ENCODE measurements at places on chromosomes 2 and 18. TPM values are rescaled to one million over a fixed set of nuclear protein-coding genes. Genes with fewer than 3 reads are reported as not detected.

DNA sequence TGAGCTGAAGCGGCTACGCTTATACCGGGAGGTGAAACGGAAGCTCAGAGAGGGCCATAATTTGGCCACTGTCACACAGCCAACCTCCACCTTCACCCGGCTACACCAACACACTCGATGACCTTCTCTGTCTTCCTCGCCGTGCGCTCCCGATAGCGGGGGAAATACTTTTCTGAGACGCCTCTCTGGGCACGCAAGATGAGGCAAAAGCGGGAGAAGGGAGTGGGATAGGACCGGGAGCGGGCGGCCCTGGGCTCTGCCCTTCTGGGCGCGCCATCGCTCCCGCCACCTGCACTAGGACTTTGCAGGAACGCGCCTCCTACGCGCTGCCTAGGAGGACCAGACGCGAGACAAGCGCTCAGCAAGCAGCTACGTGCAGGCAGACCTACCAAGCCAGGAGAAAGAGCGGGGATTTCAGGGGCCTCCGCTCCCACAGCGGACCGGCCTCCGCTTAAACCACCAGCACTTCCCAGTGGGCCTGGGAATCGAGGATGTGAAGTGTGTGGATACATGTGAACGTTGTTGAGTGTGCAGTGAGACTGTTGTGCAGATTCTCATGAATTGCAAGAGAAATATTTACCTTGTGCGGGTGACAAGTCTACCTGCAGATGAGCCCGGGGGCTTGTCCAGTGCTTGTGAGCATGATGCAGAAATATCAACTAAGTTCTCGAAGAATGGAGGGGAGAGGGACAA is 11.4 kb downstream of the SIX3 start:
- peaks cover 11% of the 10 kb centered on the region for H3K4me1 ChIP-seq
- H3K36me3 ChIP-seq = no peaks in the 10 kb centered on the region
- H3K27me3 ChIP-seq = peaks cover 67% of the 10 kb centered on the region

The NEURL3 gene
- total RNA-seq = 0.29 TPM

DNA sequence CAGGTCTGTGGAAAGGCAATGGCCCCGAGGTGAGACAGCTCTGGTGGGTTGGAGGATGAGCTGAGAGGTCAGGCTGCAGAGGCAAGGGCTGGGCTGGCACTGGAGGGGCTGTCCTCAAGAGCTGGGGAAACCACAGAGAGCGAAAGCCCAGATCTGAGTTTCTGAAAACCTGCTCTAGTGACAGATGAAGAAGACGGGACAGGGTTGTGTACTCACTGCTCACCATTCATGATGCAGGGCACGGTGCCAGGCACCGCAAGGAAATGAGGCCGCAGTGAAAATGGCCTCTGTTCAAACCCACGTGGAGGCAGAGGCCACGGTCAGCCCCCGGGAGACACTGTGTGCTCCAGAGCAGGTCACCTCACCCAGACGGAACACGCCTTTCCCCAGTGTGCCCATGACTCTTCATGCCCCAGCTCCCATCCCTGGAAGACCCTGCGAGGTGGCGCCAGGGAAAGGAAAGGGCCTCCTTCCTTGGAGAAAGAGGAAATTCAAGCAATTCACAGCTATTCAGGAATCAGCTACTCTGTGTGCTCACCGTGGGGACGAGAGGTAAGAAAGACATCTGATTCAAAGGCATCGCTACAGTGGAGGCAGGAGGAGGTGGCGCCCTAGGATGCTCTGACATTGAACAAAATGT is 24.3 kb upstream of the ID2 start:
- H3K27ac ChIP-seq = no peak overlapping the region
- no peaks in the 10 kb centered on the region for H3K36me3 ChIP-seq
- no peaks in the 10 kb centered on the region for H3K27me3 ChIP-seq
- H3K4me3 ChIP-seq = no peak overlapping the region

- DNase-seq = no peak
- H3K4me3 ChIP-seq = no peak overlapping the region
- H3K27me3 ChIP-seq = no peaks in the 10 kb centered on the region
- no peak overlapping the region for H3K27ac ChIP-seq
- peaks cover 5% of the 10 kb centered on the region for H3K36me3 ChIP-seq
- H3K4me1 ChIP-seq = peaks cover 20% of the 10 kb centered on the region
These were observed 107.2 kb downstream of the ZEB2 start for GRCh38 chr2:144412709-144413108.

DNA sequence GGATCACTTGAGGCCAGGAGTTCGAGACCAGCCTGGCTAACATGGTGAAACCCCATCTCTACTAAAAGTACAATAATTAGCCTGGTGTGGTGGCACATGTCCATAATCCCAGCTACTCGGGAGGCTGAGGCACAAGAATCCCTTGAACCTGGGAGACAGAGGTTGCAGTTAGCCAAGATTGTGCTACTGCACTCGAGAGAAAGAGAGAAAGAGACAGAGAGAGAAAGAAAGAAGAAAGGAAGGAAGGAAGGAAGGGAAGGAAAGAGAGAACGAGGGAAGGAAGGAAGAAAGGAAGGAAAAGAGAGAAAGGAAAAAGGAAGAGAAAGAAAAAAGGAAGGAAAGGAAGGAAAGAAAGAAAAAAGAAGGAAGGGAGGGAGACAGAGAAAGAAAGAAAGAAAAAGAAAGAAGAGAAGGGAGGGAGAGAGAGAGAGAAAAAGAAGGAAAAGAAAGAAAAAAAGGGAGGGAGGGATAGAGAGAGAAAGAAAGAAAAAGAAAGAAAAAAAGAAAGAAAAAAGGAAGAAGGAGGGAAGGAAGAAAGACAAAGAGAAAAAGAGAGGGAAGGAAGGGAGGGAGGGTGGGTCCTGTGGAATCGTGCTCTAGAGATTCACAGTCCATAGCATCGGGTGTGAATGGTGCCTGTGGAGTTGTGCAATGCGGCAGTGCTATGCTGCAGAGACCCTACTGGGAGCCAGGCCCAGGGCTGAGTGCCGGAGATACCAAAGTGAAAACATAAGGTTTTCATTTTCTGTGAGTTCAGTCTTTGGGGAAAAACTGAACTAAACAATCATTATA is 4.6 kb upstream of the SDC1 start:
- no peaks in the 10 kb centered on the region for H3K27me3 ChIP-seq
- H3K4me3 ChIP-seq = no peak overlapping the region
- no peak overlapping the region for H3K27ac ChIP-seq
- no peak for DNase-seq

DNA sequence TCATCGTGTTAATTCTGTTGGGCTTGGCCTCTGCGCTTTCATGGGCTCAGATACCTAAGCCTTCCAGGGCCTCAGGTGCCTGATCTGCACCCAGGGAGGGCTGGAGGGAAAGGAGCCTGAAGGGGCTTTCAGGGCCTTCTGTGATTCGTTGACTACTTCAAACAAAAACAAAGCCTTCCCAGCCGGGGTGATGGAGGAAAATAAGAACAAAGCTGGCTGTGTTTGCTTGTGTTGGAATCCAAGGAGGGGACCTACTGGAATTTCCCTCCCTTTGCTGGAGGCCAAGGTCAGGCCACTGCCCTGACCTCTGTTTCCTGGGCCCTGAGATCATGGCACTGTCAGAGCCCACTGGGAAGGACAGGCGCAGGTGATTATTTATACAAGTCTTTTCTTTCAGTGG is 135.3 kb downstream of the KLHL29 start:
- no peaks in the 10 kb centered on the region for H3K36me3 ChIP-seq
- DNase-seq = no peak
- H3K4me1 ChIP-seq = peaks cover 14% of the 10 kb centered on the region
- H3K4me3 ChIP-seq = no peak overlapping the region

GRCh38 chr2:63696496-63696895 is 107.7 kb downstream of the MDH1 start:
- peaks cover 17% of the 10 kb centered on the region for H3K4me1 ChIP-seq
- H3K27me3 ChIP-seq = no peaks in the 10 kb centered on the region
- no peak for DNase-seq
- H3K36me3 ChIP-seq = no peaks in the 10 kb centered on the region

The DNAJC10 gene
- total RNA-seq = 118 TPM

GRCh38 chr2:38201784-38202183 is 125.8 kb upstream of the CYP1B1 start:
- H3K4me1 ChIP-seq = peaks cover 11% of the 10 kb centered on the region
- H3K4me3 ChIP-seq = no peak overlapping the region
- H3K27ac ChIP-seq = peak overlapping the region; percentile 8
- H3K27me3 ChIP-seq = no peaks in the 10 kb centered on the region

- peaks cover 50% of the 10 kb centered on the region for H3K27me3 ChIP-seq
- no peak overlapping the region for H3K4me3 ChIP-seq
- H3K27ac ChIP-seq = no peak overlapping the region
- peaks cover 12% of the 10 kb centered on the region for H3K4me1 ChIP-seq
These were observed 6.5 kb upstream of the WNT6 start for GRCh38 chr2:218852911-218853667.

DNA sequence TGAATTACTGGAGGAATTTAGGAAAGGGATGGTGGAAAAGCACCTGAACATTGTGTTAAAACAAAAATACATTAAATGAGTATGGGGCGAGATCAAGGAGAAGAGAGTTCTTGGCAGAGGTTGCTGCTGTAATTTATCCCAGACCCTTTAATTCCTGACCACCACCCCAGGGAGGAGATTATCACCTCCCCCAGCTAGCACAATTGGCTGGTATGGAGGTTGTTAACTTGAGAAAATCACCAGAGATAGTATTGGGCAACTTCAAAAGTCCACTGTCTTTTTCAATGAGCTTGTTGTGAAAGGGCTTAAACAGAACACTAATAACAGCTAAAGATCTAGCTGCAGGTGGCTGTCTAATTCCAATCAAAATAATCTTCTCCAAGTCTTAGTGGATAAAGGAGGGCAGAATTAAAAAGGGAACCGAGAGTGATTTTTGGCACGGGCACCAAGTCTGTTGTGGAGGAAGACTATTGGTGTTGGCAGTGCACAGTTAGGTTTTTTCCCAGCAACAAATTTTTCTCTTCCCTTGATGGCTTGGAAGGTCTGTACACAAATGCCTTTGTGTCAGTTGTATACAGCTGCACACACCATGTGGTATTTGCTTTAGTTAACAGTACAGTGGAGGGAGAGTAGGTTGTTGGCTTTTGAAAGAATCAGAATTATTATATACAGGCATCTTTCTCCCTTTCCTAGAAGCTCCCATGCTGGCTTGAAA is 289.5 kb downstream of the SLC4A3 start:
- no peaks in the 10 kb centered on the region for H3K36me3 ChIP-seq
- H3K27me3 ChIP-seq = no peaks in the 10 kb centered on the region
- no peaks in the 10 kb centered on the region for H3K4me1 ChIP-seq
- no peak overlapping the region for H3K27ac ChIP-seq
- no peak overlapping the region for H3K4me3 ChIP-seq

GRCh38 chr2:42032224-42032620 is 15.6 kb upstream of the PKDCC start:
- H3K4me3 ChIP-seq = no peak overlapping the region
- no peaks in the 10 kb centered on the region for H3K4me1 ChIP-seq
- peaks cover 4% of the 10 kb centered on the region for H3K27me3 ChIP-seq

The TTR gene
- not detected for total RNA-seq

The LBX2 gene
- total RNA-seq = 5.4 TPM

The UGT1A9 gene
- total RNA-seq = not detected

The SLC9A4 gene
- total RNA-seq = not detected

- no peaks in the 10 kb centered on the region for H3K27me3 ChIP-seq
- no peak overlapping the region for H3K4me3 ChIP-seq
- H3K4me1 ChIP-seq = peaks cover 3% of the 10 kb centered on the region
- no peak for DNase-seq
- H3K36me3 ChIP-seq = peaks cover 6% of the 10 kb centered on the region
These were observed 142.0 kb downstream of the ATAD2B start for GRCh38 chr2:23784971-23785370.

DNA sequence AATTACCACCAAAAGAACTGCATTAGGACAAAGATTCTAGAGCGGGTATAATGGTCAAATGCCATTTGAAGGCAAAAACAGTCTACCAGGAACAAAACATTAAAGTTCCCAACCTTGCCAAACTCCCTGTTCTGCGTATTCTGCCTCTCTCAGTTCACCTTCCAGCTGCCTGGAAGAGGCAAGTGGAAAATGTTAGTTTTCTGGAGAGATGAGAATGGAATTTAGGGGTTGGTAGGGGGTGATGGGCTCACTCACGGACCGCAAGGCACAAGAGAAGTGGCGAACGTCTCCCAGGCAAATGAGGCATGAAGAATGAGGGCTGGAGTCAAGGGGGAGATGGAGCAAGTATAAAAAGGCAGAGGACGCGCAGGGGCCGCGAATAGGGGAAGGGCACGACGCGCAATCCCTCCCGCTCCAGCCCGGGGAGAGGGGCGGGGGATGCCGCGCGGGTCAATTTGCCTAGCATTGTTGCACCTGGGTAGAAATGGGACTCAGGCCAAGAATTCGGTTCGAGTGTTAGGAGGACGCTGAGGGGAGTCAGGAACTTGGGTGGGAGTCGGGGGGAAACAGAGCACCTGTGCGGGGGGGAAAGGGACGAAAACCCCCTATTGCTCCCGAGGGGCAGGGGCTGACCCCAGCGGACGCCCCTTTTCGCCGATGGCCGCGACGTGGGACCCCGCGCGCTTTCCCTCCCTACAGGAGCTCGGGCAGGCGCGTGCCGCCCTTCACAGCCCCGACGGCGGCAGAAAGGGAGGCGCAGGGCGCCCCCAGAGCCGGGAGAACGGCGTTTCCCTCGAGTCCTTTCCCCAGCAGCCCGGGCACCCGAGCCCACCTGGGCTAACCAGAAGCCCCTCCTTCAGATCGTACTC is 573 bp downstream of the PAIP2B start:
- peaks cover 17% of the 10 kb centered on the region for H3K27me3 ChIP-seq
- H3K4me1 ChIP-seq = peaks cover 10% of the 10 kb centered on the region
- no peak for DNase-seq
- H3K4me3 ChIP-seq = peak overlapping the region; percentile 73
- H3K36me3 ChIP-seq = no peaks in the 10 kb centered on the region

- H3K36me3 ChIP-seq = no peaks in the 10 kb centered on the region
- H3K27ac ChIP-seq = peak overlapping the region; percentile 67
- H3K27me3 ChIP-seq = no peaks in the 10 kb centered on the region
- no peak overlapping the region for H3K4me3 ChIP-seq
- H3K4me1 ChIP-seq = peaks cover 37% of the 10 kb centered on the region
These were observed 31.9 kb upstream of the FOSL2 start for GRCh38 chr2:28360718-28361293.

DNA sequence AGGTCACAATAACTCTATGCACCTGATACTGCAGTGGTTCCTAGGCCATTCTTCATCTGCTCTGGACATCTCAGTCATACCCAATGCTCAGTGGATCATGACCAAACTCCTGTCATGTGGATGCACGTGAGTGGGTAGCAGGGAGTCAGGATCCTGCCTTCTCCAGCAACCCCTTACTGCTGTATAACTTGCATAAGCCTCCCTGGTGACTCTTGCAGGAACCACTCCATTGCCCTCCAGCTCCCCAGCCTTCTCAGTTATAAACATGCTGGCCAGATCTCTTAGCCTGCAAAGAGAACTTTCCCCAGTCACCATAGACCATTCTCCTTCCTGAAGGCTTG is 98.6 kb upstream of the ZNF397 start:
- no peak overlapping the region for H3K4me3 ChIP-seq
- DNase-seq = no peak
- H3K27me3 ChIP-seq = no peaks in the 10 kb centered on the region
- no peaks in the 10 kb centered on the region for H3K4me1 ChIP-seq
- no peak overlapping the region for H3K27ac ChIP-seq
- H3K36me3 ChIP-seq = no peaks in the 10 kb centered on the region

- peaks cover 27% of the 10 kb centered on the region for H3K4me1 ChIP-seq
- H3K4me3 ChIP-seq = no peak overlapping the region
- H3K36me3 ChIP-seq = no peaks in the 10 kb centered on the region
- no peak overlapping the region for H3K27ac ChIP-seq
- peak; percentile 29 for DNase-seq
These were observed 490.6 kb downstream of the THSD7B start for GRCh38 chr2:137255990-137256389.

All from osteoblast (primary cell).